ENCODE measurements at places on chromosomes 1 and 21. TPM values are rescaled to one million over a fixed set of nuclear protein-coding genes. Genes with fewer than 3 reads are reported as not detected.

Gene SPATA45
- 0.52 TPM for polyA plus RNA-seq

Gene KRTAP13-2
- not detected for polyA plus RNA-seq

Gene PTPN14
- polyA plus RNA-seq, result 4.6 TPM

Gene KCNJ9
- 0.09 TPM for polyA plus RNA-seq

Gene RXFP4
- polyA plus RNA-seq, result not detected
